ENCODE measurements at places on chromosomes 3 and 15. TPM values are rescaled to one million over a fixed set of nuclear protein-coding genes. Genes with fewer than 3 reads are reported as not detected.

Gene SOX2
- 0.11 TPM for polyA plus RNA-seq

Gene FBXW12
- not detected for polyA plus RNA-seq

Gene RTF1
- polyA plus RNA-seq = 16.5 TPM

Gene PRSS50
- 0.06 TPM for polyA plus RNA-seq

Gene GOLGA8G
- polyA plus RNA-seq = not detected

Gene ESYT3
- polyA plus RNA-seq = 0.42 TPM

Gene CDCP1
- polyA plus RNA-seq = 1.6 TPM

Gene APOD
- 263 TPM for polyA plus RNA-seq

Gene CYP8B1
- polyA plus RNA-seq = not detected

Gene WDR93
- not detected for polyA plus RNA-seq

Gene GOLGA8S
- 0.01 TPM for polyA plus RNA-seq

Gene RASSF1
- 58.6 TPM for polyA plus RNA-seq

Gene C3orf52
- 9.6 TPM for polyA plus RNA-seq

Gene KIF23
- polyA plus RNA-seq = 0.23 TPM

Gene TERC
- polyA plus RNA-seq = not detected

Gene SLC15A2
- 1.0 TPM for polyA plus RNA-seq

Gene FRMD5
- 13.3 TPM for polyA plus RNA-seq

Gene PLCL2
- 10.4 TPM for polyA plus RNA-seq

Gene MYO5A
- polyA plus RNA-seq = 3.2 TPM
